ENCODE measurements at places on chromosomes 4 and X.

- DNase-seq = peak; percentile 25
These were observed 125.5 kb downstream of the GPC3 start for GRCh38 chrX:133859860-133860259.

DNA sequence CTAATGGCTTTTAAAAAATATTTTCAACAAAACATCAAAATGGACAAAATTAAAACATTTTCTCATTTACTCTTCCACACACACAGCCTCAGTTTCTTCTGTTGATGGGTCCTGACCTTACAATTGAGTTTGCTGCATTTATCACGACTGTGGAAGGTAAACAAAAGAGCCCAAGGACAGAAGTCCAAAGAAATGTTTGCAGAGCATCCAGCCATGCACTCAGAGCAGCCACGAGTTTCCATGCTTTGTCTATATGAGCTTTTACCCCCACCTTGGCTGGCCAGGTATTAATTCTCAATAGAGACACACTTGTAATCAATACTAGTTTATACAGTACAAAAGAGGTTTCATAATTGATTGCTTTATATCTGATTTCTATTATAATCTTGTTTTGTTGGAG lies 85.0 kb upstream of the WDFY3 start:
- DNase-seq = no peak

GRCh38 chrX:68431836-68432235 lies 1.5 kb downstream of the OPHN1 start:
- no peak for DNase-seq

DNA sequence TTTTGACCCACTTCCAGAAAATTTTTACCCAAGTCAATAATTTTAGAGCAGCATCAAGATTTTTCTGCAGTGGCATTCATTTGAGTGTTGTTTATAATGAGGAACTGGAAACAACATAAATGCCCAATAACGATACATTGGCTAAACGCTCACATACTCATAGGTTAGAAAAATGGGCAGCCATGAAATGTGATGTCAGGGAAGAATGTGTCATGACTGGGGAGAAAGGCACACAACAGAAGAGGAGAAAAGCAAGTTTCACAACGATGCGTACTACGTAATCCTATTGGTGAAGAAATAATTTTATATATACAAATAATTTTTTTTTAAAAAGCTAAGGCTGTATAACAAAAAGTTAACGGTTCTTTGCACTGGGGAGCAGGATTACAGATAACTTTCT lies 33.6 kb upstream of the MAP3K15 start:
- DNase-seq = no peak

DNA sequence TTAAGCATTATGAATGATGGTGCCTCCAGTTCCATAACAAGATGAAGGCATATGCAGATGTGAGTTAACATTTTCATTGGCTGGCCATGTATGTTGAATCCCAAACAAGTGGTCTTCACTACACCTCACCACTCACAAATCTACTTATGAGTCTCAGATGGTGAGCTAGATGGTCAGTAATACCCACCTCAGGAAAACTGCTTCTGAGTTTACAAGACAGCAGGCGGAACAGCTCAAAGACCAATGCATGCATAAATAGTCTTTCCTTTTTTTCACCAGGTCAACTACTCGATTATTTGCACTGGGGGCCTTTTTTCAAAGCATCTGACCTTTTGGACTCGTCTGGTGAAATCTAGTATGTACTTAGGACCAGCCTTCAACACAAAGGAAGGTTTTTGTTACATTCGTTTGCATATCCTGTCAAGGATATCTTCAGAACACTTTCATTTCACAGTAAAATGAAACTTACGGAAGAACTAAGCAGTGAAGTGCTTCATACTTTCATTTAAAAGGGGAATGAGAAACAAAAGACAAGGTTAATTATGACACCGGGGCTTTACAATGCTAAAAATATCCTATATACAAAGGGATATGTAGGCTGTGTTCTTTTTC lies 23.1 kb upstream of the TLR7 start:
- DNase-seq = no peak

- no peak for DNase-seq
These were observed 859.2 kb upstream of the PRKX start for GRCh38 chrX:4572691-4573090.
